ENCODE measurements at places on chromosomes 5 and 9.

DNA sequence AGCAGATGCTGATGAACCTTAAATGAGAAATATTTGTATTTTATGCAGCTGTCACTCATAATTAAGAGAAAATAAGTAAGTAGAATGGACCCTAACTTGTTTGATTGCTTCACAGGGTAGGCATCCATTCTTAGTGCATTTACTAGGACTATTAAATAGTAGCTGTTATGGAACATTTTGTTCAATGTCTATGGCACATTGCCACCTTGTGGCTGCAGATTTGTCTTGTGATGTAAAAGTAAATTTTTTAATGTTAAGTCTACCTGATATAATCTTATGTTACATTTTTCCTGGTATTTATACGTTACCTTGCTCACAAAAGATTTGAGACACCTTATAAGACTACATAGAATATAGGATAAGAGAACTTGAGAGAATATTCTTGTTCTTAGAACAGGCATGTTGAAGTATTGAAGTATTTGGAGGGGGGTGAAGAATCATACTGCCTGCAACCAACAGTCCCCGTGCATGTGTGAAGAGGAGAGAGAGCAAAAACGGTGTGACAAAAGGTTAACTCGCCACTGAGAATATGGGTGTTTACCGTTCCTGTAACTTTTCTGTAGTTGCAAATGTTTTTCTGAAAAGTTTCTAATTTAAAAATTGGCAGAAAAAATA, 161.1 kb downstream of the MAST4 start:
- peak; percentile 5 for DNase-seq

DNA sequence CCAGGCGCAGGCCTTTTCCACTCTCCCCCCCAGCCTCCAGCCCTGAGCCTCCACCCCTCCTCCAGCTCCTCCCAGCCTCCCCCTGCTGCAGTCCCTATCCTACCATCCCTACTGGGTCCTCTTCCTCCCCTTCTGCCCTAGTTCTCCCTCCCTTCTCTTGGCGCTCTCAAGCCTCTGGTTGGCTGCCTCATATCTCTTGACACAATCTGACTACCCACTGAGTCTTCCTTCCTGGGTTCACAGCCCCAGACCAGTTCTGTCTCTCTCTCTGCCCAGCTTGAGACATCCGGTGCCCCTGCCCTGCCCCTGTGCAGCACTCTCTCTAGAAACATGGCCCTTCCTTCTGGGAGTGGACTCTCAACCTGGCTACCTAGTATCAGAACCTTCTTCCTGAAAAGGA, 76.2 kb downstream of the TSPAN17 start:
- DNase-seq: no peak

DNA sequence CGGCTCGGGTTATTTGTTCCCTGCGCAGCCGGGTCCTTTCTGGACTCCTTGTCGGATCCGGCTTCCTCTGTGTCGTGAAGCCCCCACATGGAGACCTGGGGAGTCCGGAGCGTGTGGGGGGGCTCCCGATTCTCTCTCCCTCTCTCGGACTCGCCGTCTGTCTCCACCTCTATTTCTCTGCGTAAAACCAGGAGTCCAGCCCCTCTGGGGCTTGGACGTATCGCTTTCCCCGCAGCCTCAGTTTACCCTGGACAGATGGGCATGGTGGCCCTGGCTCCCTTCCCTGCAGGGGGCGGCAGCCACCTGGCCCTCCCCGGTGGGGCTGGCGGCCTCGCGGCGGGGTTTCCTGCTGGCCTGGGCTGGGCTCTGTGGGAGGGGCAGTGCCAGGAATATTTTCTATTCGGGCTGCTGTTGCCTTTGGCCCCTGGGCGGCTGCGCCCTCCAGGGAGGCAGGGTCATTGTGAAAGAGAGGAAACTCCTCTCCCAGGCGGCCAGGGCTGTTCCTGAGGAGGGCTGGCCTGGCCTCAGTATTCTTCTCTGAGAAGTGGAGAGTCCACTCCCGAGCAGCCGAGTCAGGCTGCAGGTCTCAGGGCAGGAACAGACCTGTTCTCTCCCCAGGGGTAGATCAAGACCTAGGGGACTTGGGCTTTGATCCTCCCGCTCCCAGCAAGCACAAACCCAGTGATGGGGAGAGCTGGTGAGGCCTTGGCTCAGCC, 665 bp downstream of the ASS1 start:
- no peak for DNase-seq

DNA sequence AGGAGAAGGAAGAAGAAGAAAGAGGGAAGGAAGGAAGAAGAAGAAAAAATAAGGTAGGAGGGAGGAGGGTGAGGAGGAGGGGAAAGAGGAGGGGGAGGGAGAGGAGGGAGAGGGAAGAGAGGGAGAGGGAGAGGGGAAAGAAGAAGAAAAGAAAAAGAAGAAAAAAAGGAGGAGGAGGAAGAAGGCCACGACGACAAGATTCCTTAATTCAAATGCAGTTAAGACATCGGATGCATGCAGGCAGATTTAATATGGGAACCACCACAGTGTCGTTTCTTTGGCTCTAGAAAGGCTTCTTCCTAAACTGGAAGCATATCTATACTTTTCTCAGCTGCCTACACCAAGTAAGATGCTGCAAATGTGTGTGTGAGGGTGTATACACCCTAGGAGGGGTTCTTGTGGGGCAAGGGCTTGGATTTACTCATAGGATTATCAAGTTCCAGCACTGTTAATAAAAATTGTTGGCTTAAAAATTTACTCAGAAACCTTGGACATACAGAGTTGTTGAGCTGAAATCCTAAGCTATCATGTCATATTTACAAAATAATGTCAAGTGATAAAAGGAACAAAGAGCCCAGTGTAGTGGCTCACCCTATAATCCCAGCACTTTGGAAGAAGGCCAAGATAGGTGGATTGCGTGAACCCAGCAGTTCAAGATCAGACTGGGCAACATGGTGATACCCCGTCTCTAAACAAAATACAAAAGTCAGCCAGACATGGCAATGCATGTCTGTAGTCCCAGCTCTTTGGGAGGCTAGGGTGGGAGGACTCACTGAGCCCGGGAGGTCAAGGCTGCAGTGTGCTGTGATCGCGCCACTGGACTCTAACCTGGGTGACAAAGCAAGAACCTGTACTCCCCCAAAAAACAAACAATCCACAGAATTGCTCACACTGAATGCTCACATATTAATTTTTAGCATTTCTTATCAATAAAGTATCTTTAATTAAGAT, 108.5 kb downstream of the UBAP2 start:
- DNase-seq: no peak

- no peak for DNase-seq
These were observed 10.4 kb upstream of the GLIPR2 start for GRCh38 chr9:36126016-36126730.

- no peak for DNase-seq
These were observed 71.0 kb downstream of the FER start for GRCh38 chr5:108818613-108819272.

DNA sequence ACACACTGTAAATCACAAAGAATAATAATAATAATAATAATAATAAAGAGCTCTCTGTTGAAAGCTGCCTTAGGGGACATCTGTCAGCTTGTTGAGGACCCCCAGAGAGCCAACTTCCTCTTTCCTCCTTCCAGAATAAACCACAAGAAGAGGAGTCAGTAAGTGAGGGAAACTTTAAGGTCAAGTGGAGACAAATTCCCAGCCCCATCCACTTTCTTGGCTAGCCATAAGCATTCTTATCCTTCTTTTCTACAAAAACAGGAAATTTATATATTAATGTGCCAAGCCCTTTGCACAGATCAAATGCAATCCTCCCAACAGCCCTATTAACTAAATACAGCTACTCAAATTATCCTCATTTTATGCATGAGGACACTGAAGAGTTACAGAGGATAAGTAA, 9.4 kb upstream of the C5orf58 start:
- no peak for DNase-seq

DNA sequence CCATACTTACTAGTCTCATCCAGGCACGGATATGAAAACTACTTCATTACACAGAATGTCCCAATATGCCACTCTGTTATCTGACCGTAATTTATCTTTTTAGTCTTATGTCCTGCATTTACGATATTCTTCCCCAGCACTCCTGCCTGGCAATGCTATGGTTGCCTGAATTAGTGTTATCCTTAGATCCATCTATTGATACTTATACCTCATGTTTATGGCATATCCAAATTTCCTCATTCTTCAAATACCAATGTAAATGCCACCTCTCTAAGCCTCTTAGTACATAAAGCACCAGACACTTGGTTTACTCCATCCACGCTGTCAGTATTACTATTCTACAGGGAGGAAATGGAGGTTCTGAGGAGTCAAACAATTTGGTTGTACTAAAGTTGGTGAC, 507.8 kb upstream of the NMUR2 start:
- DNase-seq: no peak

- no peak for DNase-seq
These were observed 13.4 kb upstream of the AIF1L start for GRCh38 chr9:131082774-131083512.

- no peak for DNase-seq
These were observed 10.9 kb downstream of the GNE start for GRCh38 chr9:36247356-36247755.

DNA sequence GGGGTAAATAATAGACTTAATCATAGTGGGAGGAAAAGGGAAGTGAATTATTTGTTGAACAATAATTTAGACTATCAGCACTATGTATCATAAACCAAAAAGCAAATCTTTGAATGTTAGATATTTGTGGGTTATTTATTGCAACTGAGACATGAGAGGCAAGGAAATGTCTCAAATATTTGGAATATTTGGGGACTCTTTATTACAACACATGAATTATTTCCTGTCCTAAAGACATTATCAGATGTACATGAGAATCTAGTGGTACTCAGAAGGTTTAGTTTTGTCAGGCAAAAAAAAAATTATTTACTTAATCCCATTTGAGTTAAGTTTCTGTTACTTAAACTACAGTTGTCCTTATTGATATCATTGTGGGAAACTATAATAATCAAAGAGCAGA, 91.1 kb downstream of the TLR4 start:
- DNase-seq: no peak

DNA sequence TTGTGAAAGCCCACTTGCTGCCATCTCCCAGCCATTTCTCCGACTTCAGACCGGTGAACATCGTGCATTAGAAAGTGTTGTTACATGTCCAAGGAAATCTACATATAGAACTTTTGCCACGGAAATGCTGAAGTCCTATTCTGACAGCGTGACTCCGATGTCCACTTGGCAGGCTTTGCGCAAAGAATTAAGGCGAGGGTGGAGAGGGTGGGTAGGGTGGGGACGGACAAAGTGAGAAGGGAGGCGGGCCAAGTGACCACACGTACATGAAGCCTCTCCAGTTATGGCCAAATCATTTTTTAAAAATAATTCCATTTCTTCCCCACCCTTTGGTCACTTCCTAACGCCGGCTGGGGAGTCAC, 460 bp upstream of the ACO1 start:
- no peak for DNase-seq

DNA sequence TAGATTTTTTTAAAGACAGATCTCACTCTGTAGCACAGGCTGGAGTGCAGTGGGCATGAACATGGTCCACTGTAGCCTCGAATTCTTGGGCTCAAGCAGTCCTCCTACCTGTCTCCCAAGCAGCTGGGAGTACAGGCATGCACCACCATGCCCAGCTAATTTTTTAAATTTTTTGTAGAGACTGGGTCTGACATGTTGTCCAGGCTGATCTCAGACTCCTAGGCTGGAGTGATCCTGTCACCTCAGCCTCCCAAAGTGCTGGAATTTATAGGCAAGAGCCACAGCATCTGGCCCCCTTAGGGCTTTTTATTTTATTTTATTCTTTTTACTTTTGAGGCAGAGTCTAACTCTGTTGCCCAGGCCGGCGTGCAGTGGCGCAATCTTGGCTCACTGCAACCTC, 56.4 kb downstream of the NSD1 start:
- no peak for DNase-seq

DNA sequence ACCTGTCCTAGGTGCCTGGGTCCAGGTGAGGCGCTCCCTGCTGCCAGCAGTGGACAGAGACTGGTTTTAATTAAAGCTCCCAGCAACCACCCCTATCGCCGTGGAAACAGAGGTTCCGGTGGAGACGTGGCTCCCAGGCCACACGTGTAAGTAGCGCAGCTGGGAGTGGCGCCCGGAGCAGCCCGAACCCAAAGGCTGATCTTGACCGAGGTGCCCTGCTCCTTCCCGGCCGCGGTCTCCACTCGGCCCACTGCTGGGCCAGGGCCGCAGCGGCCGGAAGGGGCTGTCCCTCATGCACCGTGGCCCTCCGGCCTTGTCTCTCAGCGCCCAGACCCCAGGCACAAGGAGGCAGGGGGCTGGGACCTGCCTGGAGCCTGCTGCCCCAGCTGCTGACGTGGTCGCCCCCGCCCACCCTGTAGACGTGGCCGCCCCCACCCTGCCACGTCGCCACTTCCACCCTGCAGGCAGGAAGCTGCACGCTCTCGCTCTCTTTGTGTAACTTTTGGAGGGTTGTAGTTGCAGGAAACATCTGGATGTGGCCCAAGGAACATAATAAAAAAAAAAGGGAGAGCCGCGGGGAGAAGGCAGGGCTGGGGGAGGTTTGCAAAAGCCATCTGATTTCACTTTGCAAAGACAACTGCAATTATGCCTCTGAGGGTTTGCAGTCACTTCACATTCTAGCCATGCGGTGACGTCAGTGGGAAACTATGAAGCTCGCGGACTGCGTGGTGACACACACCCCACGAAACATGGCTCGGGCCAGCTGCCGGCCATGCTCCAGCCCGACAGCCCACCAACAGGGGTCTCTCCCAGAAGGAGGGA, 129.9 kb downstream of the RXRA start:
- DNase-seq: peak; percentile 56

GRCh38 chr5:68330574-68330973, 115.0 kb downstream of the PIK3R1 start:
- DNase-seq: no peak

DNA sequence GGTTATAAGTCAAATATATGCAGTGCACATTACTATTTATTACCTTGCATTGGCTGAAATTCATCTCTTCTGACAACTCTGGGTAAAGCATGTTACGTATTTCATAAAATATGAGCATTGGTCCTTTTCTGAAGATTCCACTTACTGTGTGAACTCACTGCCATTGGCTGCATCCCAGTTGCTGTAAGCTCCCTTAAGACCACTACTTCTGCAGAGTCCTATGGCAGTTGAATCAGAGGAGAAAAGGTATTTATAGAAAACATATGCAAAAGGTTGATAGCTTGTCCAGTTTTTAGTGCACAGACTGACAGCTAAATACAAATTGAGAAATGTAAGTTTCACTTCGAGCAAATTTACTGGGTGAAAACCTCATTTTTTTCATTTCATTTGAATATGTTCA, 394.6 kb upstream of the ARRDC3 start:
- no peak for DNase-seq

DNA sequence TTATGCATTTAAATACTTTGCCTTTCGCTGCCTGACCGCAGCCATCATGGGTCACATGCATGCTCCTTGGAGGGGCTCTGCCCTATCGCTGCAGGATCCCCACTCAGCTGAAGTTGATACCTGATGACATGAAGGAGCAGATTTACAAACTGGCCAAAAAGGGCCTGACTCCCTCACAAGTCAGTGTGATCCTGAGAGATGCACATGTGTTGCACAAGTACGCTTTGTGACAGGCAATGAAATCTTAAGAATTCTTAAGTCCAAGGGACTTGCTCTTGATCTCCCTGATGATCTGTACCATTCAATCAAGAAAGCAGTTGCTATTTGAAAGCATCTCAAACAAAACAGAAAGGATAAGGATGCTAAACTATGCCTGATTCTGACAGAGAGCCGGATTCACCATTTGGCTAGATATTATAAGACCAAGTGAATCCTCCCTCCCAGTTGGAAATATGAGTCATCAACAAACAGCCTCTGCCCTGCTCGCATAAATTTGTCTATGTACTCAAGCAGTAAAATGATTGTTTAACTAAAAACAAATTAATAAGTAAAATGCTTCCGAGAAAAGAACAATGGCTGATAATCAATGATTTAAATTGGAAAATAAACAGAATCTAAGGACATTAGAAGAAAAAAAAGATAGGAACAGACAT, 41.6 kb upstream of the PPP2CA start:
- DNase-seq: no peak

GRCh38 chr5:103014983-103015382, 105.0 kb downstream of the GIN1 start:
- no peak for DNase-seq

Measured in stimulated activated CD4-positive, alpha-beta T cell treated with anti-CD3 and anti-CD28 coated beads, Interleukin-4, amount 100 ng/mL, for 48 hours (primary cell).